T-cell (primary cell): ENCODE measurements at places on chromosomes 4 and X.

- DNase-seq: no peak
These were observed 27.4 kb upstream of the HPGD start for GRCh38 chr4:174549721-174550120.

- DNase-seq: no peak
These were observed 83.9 kb downstream of the MAMLD1 start for GRCh38 chrX:150446995-150447394.

GRCh38 chr4:40280586-40280985 lies 54.5 kb upstream of the CHRNA9 start:
- DNase-seq: no peak

GRCh38 chrX:41452565-41453356 lies 5.6 kb downstream of the NYX start:
- no peak for DNase-seq

DNA sequence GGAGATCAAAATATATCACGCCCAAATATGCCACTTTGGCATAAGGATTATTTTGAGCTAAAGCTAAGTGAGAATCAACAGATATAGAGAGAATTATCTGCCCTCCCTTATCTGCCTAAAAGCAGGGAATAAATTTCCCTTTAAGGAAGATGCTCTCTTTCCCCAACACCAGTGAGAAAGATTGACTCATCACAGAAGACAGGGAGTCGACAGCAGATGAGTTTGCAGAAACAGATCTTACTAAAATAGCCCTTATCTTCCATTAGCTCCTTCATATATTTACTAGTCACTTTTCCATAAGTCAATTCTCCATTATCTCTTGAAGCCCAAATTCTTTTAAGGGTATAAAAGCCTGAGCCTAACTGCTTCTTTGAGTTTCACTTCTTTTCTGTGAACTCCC lies 156.6 kb downstream of the CAMK2D start:
- no peak for DNase-seq

GRCh38 chr4:85953651-85954018 lies 406.2 kb downstream of the MAPK10 start:
- DNase-seq: no peak

- no peak for DNase-seq
These were observed 351.6 kb downstream of the GPM6A start for GRCh38 chr4:175460414-175460813.

GRCh38 chr4:141801558-141801957 lies 165.2 kb downstream of the IL15 start:
- DNase-seq: no peak

GRCh38 chrX:147565237-147565636 lies 346.5 kb upstream of the FMR1 start:
- no peak for DNase-seq

DNA sequence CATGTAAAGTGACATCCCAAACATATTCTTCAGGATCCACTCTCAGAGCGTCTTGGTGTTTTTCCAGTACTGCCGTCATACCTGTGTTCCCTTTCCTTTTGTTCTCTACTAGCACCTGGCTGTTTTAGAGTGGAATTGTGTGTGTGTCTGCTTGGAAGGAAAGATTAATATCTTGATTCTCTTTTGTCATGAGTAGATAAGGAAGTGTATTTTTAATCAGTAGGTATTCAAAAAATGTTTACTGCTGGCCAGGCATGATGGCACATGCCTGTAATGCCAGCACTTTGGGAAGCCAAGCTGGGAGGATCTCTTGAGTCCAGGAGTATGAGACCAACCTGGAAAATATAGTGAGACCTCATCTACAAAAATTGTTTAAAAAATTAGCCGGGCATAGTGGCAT lies 198.8 kb downstream of the CBR4 start:
- no peak for DNase-seq
